Right ventricle myocardium superior (tissue), 1 donor: ENCODE measurements at places on chromosomes 7 and 10. TPM values are rescaled to one million over a fixed set of nuclear protein-coding genes. Genes with fewer than 3 reads are reported as not detected.

DNA sequence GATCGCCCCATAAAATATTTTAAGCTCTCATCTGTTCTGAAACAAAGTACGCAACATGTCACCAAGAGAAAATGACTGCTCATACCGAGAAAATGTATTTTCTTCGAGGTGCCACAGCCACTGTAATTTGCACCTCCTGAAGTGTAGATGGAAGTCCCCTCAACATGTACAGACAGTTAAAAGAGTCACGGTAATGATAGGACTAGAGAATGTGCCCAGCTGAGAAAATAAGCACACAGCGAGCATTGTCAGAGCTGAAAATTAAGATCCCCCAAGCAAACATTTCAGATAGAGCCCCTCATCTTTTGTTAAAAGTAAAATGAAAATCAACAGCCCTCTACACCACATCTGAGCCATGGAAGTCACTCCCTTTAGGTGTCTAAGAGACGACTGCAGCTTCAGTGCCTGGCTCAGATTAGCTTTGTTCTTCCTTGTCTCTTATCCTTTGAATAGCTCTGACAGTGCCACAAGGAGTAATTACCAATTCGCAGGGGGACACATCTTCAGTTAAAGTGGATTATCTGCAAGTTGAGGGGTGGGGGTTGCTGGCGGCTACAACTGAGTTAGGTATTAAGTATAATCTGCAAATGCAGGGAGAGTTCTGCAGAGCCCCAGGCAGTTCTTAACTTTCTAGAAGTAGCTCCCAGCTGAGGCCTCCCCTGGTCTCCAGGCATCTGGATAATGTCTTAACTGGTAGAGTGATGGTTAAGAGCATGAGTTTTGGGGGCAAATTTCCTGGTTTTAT, 222.7 kb upstream of the C7orf33 start:
- DNase-seq: no peak

DNA sequence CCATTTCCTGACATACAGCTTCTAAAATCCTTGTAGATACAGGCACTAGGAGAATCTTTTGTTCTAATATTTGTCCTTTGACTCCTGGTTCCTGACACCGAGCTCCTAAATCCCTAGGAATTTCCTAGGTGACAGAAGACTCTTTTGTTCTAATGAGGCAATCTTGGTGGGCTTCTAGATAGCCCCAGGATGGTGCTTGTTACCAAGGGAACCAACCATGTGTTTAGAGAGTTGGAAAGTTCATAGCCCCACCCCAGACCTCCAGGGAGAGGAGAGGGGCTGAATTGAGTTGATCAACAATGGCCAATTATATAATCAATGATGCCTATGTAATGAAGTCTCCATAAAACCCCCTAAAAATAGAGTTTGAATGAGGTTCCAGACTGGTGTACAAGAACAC, 145.1 kb downstream of the JMJD1C start:
- no peak for DNase-seq

The NEURL1 gene
- 0.05 TPM for total RNA-seq

The CC2D2B gene
- total RNA-seq: 0.13 TPM

The KCNH2 gene
- total RNA-seq: 88.9 TPM

- no peak for DNase-seq
These were observed 2.5 kb downstream of the NXPH1 start for GRCh38 chr7:8435590-8436545.
